NCI-H1092 (cell line): ENCODE measurements at places on chromosomes 12 and 14.

DNA sequence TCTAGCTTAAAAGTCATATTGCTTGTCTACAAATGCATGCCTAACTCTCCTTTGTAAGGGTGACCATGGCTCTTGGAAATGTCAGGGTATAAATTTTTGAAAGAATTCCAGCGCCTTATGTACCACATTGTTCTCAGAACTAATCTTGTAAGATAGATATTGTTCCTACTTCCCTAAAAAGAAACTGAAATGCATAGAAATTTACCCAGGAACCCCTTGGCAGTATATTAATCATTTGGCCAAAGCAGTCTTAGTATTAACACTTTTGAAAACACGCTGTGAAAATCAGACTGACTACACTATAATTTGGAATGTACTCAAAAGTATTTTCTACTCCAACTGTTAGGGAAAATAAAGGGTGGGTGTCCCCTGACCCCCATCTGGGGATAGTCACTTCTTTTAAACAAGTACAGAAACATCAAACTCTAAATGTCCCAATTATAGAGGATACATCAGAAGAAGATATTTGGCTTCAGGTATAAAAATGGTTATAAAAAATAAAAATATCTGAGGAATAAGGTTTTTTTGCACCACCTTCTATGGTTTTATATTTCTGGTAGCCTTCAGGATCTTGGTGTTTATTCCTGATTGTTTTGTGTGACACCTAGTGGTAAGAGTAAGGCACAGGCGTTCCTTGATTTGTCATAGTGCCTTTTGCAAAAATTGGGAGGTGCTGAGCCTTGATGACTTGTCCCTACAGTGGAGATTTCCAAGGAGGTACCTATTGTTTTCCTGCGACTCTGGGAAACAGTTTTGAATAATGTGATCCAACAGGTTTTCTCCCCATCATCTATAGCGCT, 2.2 kb upstream of the NFKBIA start:
- DNase-seq: peak; percentile 41

GRCh38 chr14:95235351-95235750, 78.0 kb upstream of the DICER1 start:
- no peak for DNase-seq

GRCh38 chr14:94370524-94370910, 17.9 kb downstream of the SERPINA1 start:
- no peak for DNase-seq

GRCh38 chr14:61526405-61527312, 168.7 kb upstream of the HIF1A start:
- DNase-seq: no peak

DNA sequence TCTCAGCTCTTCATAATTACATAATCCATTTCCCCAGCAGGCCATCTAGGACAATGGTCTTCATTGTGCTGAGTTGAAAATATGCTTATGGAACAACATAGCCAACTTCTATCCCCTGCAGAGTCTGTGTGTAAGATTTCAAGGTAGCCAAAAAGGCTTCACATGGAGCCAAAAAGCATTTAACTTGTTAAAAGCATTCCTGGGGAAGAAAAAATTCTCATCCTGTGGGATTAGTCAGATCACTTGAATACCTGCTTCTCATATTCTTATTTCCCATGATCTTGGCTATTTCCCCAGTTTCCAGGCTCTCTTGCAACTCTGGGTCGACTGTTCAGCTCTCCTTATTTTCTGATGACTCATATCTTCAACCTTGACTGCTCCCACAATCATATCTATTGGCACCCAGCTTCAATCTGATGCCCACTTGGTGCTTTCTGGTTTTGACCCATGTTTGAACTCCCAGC, 178.9 kb downstream of the KLHL28 start:
- DNase-seq: no peak

DNA sequence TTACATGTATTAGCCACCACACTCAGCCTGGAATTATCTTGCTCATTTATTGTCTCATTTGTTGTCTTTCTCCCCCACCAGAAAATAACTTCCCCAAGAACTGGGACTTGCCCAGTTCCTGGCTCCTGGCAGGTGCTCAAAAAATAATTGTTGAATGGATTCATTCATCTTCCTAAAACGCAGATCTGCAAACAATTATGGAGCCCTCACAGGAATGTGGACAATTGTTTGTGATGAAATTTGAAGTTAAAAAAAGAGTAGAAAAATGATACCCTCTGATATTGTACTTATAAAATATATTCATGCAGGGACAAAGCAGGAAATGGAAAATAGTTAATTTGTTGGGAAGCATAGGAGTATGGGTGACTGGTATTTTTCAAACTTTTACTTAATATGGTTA, 60.7 kb upstream of the MAP1LC3B2 start:
- no peak for DNase-seq

DNA sequence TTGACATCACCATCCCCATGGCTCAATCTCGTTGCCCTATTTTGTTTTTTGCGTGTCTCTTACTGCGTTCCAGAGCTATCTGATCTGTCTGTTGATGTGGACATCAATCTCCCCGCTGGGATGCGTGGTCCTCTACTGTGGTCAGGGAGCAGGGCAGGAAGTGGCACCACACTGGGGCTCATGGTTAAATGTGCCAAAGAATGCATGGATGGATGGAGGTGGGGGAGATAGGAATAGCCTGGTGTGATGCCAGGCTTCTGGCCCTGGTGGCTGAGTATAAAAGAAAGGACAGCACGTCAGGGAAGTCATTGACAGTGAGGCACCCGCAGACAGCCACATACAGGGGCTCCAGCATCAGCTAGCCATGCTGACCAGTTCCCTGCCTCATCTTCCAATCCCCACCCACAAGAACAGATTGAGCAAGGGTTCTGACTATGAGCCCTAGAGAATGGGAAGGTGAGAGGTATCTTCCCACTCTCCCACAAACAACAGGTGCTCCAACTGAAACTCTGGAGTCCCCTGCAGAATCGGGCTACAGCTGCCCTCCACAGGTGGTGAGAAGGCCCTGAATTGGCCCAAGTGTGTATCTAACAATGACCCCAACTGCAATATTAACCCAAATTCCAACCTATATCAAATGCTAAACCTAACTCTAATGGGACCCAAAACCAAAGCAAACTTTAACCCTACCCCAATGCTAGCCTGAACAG, 2.7 kb upstream of the BEGAIN start:
- DNase-seq: no peak

GRCh38 chr14:22871224-22872032, at the start of gene LRP10:
Gene LRP10, plus strand, starts transcription at chr14:22871740. Its CDS starts 564 bp downstream, at chr14:22872304.
- peak; percentile 45 for DNase-seq

DNA sequence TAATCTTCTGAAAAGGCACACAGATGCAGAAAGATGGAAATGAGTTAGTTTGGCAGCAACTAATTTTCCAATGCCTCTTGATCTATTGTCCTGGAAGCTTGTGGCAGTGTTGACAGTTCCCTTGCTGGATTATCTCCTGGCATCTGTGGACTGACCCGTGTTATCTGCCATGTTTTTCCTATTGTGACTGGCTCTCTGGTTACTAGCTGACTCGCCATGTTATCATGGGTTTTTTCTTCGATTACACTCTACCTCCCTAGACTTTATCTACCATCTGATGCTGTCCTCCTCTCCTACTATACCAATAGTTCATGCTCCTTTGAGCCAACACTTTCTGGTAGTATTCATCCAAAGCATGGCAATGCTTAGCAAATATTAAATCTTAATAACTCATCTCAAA, 63.3 kb upstream of the FLRT2 start:
- DNase-seq: no peak

DNA sequence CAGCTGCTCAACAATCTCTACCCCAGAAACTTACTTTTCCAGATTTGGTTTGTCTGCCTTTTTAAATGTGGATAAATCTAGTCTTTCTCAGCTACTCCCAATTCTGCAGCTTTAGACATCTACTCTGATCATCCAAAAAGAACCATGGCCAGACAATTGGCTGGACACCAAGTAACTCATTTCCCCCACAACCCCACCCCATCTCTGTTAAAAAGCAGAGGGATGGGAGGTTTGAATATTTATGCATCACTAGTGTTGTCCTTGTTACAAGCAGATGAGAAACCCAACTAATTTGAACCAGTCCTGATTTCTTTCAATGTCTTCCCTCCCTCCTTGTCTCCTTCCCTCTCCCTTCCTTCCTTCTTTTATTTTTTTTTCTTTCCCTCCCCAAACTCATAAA, 391.9 kb downstream of the GALC start:
- no peak for DNase-seq
